NCI-H1105 treated with DMSO at 0.1 percent for 48 hours (cell line): ENCODE measurements at places on chromosomes 3 and 15.

GRCh38 chr3:99549220-99549619 lies 89.2 kb upstream of the COL8A1 start:
- no peak for DNase-seq

DNA sequence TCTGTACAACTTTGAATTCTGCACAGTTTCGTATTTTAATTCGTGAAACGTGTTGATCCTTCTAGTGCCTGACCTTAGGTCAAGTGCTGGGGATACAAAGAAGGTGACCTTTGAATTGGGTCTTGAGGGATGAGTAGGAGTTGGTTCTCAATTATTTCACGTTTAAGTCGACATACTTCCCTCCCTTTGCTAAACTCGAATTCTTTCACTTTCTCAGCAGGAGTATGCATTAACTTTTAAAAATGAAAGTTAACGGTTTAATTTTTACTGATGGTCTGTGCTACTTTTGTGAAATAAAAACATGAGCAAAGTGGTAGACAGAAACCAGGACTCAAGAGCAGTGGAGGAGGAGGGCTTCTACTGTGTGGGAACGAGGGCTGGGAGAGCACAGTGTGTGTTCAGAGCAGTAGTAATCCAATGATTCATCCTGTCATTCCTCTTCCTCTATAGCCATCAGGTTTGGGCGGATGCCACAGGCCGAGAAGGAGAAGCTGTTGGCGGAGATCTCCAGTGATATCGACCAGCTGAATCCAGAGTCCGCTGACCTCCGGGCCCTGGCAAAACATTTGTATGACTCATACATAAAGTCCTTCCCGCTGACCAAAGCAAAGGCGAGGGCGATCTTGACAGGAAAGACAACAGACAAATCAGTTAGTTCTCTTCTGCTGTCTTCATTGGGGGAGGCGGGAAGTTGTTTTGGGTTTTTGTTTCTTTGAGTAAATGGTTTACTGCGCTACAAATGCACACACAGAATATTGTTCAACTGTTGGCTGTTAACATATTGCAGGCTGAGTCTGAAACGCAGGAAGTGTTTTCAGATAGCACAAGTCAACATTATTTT lies 78.6 kb upstream of the TSEN2 start:
- DNase-seq = no peak

DNA sequence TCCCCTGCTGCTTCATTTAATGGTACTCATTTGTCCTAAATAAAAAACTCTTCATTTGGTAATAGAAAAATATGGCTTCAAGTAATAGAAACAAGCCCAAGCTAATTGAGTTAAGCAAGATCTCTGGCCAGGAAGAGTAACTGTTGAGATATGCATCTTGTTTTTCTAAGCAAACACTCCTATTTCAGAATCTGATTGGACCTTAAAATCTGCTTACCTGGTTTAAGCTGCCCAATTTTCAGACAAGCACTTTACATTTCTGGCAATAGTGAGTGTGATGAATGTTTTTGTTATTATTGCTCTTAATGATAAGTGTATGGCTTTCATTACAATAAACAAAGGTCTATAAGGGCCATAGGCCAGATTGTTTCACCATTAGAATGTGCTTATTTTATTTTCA lies 86.2 kb downstream of the CMSS1 start:
- DNase-seq = no peak

GRCh38 chr15:69953051-69953450 lies 144.7 kb downstream of the TLE3 start:
- DNase-seq = no peak

GRCh38 chr3:4846543-4846942 lies 132.7 kb upstream of the BHLHE40 start:
- DNase-seq = peak; percentile 21

DNA sequence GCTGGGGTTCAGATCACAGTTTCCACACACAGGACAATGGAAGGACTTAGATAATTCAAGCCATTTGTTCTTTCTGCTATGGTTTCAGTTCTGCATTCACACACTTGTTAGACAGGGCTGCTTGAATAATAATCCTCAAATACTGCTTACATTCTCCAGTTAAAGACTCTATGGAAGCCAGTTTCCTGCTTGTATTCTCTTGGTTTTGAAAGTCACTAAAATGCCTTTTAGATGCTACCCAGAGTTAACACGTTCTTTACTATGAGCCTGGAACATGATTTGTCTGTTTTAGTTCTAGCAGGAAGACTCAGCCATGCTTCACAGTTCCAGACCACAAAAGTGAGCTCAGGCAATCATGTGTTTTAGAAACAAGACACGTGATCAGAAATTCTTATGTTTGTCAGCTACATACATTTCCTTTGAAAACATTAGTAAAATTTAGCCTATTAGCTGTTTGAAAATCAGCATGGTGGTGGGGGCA lies 152.4 kb downstream of the LEKR1 start:
- DNase-seq = no peak

DNA sequence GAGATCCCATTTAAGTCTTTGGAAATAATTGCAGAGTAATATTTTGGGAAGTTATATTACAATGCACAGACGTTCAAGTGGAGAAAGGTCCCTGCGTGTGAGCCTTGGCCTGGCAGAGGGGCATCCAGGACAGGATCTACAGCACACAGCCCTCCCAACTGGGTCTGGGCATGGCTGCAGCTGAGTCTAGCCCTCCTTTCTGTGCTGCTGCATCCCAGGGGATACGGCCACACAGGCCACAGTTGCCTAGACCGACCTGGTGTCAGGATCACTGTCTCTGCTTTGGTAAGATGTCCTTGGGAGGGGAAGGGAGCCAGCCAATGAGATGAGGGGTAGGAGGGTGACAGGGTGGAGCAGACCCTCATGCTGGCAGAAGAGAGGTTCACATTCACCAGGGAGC lies 46.1 kb downstream of the APBA2 start:
- DNase-seq = no peak

DNA sequence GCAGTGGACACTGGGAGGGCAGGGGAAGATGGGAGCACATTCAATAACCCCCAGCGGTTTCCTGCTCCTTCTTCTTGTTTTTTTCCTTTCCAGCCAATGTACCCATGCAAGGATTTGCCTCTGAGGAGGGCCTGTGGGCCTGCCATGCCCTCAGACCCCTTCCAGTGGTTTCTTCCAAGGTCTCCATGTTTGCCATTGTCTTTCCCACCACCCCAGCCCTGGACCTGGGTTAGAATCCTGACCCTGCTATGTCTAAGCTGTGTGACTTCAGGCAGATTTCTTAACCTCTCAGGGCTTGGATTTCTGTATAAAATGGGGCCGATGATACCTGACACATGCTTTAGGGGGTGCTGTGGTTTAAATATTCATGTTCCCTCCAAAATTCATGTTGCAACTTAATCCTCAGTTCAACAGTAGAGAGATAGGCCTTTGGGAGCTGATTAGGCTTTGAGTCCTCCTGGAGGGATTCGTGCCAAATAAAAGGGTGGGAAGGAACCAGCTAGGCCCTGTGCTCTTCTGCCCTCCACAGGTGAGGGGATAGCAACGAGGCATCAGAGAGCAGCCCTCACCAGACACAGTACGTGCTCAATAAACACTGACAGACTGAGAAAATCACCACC lies 46.3 kb upstream of the FLNB start:
- no peak for DNase-seq

DNA sequence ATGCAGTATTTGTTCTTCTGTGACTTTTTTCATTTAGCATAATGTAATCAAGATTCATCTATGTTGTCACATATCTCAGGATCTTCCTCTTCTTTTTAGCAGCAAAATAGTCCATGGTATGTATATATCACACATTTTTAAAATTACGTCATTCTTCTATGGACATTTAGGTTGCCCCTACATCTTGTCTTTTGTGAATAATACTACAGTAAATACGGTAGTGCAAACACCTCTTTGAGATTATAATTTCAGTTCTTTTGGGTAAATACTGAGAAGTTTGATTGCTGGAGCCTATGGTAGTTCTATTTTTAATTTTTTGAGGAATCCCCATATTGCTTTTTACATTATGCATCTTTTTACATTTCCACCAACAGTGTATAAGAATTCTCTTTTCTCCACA lies 1174.9 kb downstream of the NSUN3 start:
- DNase-seq = no peak

DNA sequence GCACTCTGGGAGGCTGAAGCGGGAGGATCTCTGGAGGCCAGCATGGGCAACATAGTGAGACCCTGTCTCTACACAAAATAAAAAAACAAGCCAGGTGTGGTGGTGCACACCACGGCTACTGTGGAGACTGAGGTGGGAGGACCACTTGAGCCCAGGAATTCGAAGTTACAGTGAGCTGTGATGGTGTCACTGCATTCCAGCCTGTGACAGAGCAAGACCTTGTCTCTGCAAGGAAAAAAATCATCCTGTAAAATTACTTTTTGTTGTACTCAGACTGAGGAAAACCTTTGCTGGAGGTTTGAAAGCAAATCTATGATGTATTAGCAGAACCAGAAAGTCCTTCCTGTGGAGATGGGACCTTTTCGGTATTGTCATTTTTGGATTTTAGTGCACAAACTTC lies 63.3 kb downstream of the ATP1B3 start:
- no peak for DNase-seq

- no peak for DNase-seq
These were observed 71.9 kb upstream of the MBNL1 start for GRCh38 chr3:152196782-152197181.

DNA sequence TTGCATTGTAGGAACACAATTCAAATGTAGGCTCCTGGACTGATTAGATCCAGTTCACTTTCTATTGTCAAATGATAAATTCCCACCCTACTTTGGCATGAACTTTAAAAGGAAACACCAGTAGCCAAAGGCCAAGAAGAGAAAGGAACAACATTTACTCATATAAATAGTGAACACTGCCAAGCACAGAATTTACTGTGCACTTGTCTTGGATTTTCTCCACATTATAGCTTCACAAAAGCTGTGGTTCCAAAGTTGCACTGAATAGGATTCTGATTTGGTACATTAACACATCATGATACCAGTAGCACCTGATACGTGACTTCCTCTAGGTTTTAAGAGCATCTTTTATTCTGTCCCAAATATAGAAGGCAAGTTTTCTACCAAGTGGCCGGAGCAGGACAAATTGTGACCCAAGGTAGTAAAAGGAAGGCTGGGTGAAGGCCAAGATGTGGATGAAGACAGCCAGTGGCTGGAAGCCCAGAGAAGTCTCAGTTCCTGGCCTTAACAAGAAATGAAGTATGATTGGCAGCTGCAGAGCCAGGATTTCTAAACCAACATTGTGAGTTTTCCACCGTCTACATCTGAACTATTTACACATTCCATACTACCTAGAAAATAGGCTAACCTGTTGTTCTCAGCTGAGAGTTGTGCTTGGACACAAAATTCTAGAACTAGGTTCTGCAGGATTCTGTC lies 206.7 kb downstream of the THRB start:
- no peak for DNase-seq

DNA sequence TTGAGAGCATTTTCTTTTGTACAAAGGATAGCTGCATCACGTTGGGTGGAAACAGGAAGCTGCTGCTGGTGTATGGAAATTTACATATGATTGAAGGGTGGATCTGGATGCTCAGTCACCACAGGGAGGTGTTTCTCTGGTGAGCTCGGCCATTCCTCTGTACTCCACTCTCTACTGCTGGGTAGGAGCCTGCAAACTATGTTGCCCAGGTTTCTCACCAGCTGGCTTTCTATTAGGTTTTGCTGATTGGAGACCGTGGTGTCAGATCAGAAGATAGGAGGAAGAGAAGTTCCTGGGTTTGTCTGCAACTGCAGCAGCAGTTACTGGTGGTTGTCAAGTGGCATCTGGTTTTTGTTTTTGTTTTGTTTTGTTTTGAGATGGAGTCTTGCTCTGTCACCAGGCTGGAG lies 61.7 kb downstream of the TAMM41 start:
- DNase-seq = no peak

GRCh38 chr15:79431636-79432344 lies at the start of gene MINAR1:
Gene MINAR1, plus strand, starts transcription at chr15:79432336. Its CDS starts 23,812 bp downstream, at chr15:79456148.
- DNase-seq = peak; percentile 9

DNA sequence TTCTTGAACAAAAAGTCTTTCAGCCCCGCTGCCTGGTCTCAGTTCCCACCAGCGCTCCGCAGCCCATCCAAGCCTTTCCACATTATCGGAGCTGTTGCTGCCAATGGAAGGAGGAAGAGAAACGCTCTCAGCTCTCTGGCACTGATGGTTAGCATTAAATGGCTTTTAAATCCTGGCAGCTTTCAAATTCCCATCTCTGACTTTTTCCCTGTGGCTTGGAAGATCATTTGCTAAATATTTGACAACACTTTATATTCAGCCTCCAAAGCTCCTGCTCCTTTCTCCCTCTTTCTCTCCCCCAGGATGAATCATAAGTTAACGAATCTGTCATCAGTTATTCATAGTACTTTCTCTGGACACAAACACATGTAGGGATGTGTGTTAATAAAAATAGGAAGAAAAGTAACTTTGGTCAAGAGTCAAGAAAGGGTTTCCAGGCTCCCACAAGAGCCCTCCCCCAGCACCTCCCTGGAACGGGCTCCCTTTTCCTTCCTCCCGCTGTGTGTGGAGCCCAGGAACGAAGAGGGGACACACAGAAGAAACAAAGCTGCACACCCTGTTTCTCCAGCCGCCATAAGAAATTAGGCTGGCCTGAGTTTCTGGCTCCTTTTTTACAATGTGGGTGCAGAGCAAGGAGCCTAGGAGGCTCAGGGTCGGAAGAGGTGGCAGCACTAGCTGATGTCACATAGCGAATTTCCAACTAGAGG lies 47.6 kb upstream of the TSEN2 start:
- DNase-seq = no peak

- DNase-seq = peak; percentile 56
These were observed 66.9 kb downstream of the RNF13 start for GRCh38 chr3:149879872-149880271.

DNA sequence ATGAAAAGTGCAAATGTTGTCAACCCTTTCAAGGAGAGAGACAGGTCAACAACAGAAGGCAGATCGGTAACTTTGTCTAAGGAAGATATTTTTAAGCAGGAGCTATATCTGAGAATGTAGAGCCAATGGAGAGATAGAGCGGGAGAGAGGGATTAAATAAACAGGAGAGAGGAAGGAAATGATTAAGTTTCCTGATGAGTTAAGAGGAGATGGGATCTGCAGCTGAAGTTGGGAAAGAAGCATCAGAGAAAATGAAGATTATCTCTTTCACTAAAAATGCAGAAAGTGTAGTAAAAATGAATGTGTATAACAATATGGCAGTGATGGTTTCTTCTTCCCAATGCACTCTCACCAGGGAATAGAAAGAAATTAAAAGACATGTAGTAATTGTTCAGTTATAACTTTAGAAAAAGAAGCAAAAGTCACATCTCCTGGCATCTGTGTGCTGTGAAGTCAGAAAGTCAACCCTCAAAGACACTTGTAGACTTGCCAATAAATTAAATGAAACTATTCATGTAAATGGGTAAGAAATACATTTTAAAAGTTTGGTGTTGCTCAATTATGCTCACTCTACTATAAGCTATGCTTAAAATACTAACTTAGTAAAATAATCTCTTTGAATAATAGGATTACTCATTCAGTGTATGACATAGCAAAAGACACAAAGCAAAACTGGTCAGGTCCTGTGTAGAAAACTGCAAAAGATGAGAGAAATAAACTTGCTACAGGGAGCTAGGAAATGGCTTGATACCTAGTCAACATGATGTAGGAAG lies 264.6 kb downstream of the ZIC4 start:
- DNase-seq = no peak

DNA sequence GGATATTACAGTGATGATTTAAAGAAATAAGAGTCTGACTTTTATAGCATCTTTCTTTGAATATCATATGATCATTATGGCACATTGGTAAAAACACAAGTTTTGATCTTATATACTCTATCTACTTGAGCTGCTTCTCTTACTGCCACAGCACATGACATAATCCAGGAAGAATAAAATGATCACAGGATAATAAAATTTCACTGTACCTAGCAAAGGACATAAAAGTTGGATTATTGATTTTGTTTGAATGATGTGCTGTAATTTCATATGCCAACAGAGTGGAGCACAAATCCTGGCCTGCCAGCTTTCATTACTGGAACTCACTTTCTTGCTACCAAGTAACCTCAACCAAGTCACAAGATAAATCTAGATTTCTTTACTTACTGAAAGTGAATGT lies 162.1 kb upstream of the NANOGP8 start:
- no peak for DNase-seq
